NCI-H1436 treated with DMSO at 0.1 percent for 48 hours (cell line): ENCODE measurements at places on chromosomes 2 and 18.

DNA sequence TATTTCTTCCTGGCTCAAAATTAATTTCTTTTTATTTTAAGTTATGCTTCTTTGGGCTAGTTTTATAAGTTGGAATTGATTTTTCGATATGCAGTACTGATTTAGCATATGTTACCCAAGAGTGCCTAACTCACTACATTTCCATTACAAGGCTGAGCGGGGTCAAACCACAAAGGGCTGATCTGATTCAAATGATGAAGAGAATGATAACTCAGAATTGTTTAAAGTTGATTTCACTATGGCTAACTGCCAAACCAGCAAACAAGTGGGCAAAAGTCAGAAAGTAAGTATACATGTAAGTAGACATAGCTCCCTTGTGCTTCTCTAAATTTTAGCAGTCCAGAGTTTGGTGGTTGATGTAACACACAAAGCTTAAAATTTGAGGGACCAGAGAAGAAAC is 35.6 kb downstream of the RAD51AP2 start:
- no peak for DNase-seq

DNA sequence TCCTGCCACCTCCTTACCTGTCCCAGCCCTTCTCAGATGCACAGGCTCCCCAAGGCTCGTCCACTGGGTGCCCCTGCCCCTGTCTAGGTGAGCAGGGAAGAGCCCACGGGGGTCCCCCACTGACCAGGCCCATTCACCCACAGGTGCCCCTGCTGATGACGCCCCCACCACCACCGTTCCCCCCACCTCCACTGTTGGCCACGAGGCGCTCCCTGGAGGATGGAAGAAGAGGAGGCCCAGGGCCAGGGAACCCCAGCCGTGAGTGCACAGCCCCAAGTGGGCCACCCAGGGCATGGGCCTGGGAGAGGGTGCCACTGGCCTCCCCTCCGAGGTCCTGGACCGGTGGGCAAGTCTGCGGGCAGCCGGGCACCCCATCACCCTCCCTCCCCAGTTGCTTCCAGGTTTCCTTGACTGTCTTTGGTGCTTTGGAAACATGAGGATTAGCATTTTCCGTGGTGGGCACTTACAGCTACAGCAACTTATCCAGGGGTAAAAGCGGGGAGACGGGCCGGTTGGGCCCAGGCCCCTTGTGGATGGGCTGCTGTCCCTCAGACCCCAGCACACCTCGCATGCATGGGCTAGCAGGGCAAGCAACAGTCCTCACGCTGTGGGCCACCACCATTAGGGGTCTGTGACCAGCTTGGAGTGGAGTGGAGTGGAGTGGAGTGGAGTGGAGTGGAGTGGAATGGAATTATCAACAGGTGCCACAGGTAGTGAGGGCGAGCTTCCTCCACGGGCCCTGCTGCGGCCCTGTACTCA is 13.2 kb upstream of the KLHL30 start:
- DNase-seq = no peak

DNA sequence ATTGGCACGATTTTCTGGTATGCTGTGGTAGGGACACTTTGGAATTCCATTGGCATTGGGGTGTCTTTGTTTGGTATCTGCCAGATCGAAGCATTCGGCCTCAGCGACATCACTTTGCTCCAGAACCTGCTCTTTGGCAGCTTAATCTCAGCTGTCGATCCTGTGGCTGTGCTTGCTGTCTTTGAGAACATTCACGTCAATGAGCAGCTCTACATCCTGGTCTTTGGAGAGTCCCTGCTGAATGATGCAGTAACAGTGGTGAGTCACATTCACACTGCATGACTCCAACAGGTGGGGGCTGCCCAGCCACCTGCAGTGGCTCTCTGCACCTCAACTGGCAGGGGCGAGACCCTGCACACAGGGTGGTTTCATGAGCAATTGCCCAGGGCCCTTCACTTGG is 38.4 kb downstream of the SLC9A2 start:
- DNase-seq = no peak

- DNase-seq = no peak
These were observed 14.5 kb upstream of the SIX3 start for GRCh38 chr2:44926957-44927356.

- no peak for DNase-seq
These were observed 188.1 kb upstream of the FANCL start for GRCh38 chr2:58429014-58429875.

DNA sequence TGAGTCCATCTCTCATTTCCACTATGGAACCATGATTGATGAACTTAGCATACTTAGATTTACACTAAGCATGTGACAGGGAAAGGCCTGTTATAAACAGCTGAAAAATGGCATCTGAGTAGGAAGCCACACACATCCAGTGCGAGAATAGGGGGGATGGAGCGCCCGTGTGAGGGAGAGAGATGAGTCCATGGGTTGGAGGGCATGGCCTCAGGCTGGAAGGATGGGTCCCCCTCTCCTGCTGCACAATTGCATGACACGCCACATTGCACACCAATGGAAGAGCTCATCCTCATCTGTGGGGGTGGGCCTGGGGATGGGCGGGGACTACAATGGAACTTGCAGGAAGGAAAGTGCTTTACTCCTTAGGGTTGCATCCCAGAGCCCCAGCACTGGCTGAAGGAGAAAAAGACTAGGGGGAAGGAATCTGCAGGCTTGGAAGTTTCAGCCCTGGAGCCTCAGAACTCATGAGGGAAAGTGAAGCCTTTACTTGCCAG is 46.4 kb upstream of the CXCR4 start:
- no peak for DNase-seq

DNA sequence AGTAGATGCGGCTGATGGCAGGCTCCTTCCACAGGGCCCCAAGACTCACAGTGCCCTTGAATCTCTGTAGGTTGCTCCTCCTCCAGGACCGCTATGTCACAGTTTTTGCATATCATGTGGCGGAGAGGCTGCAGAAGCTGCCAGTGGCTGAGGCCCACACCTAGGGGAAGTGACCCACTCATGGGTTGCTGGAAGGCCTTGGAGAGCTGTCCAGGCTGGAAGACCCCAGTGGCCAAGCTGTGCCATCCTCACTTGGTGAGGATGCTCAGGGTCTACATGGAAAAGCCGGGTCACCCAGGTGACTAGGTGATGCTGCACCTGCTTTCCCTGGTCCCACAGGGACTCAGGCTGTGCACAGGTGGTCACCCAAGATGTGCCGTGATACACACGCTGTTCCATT is 90.6 kb downstream of the SEPTIN10 start:
- no peak for DNase-seq

GRCh38 chr2:128016620-128017019 is 11.2 kb downstream of the SAP130 start:
- no peak for DNase-seq

- no peak for DNase-seq
These were observed 184.5 kb downstream of the BCL2 start for GRCh38 chr18:63135101-63135500.

- peak; percentile 13 for DNase-seq
These were observed 8.4 kb upstream of the CABYR start for GRCh38 chr18:24130494-24130893.

DNA sequence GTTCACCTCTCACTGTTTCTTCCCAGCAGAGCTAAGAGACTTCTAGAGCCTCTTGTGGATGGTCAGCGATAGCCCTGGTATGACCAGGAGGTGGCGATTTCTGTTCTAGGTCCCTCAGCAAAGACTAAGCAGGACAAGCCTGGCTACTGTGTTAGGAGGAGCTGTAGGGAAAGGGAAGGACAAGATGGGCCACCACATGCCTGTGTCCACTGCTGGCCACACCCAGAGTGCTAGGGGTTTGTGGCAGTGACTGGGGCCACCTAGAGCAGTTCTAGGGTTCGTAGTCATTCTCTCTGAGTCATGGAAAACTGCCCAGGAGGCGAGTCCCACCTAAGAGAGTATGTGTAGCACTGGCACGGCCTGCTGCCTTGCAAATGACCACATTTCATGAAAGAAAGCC is 179.4 kb downstream of the ALPK2 start:
- DNase-seq = no peak

- no peak for DNase-seq
These were observed 58.1 kb downstream of the SERTAD2 start for GRCh38 chr2:64595397-64596176.

GRCh38 chr2:58019229-58019628 is 27.4 kb upstream of the VRK2 start:
- no peak for DNase-seq

DNA sequence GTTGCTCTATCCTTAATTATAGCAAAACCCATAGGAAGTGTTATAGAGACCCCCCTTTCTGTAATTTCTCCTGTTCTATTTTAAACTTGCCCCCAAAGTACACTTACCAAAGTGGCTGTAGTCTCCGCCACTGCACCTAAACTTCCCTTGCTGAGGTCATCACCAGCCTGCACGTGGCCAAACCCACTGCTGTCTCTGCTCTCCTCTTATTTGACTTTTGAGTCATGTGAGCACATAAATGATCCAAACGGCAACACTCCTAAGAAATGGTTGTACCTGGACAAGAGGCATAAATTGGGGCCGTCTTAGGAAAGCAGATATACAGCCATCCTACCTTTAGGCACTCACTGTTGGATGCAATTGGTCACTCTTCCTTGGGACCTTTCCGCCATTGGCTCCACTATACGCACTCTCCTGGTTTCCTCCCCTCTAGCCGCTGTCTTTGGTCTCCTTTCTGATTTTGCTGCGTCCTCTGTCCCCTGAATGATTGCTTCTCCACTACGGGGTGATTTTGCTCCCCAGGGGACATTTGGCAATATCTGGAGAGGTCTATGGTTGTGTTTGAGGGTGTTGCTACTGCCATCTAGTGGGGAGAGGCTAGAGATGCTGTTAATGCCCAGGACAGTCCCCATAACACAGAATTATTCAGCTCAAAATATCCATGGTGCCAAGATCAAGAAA is 19.2 kb upstream of the IL36G start:
- DNase-seq = no peak

DNA sequence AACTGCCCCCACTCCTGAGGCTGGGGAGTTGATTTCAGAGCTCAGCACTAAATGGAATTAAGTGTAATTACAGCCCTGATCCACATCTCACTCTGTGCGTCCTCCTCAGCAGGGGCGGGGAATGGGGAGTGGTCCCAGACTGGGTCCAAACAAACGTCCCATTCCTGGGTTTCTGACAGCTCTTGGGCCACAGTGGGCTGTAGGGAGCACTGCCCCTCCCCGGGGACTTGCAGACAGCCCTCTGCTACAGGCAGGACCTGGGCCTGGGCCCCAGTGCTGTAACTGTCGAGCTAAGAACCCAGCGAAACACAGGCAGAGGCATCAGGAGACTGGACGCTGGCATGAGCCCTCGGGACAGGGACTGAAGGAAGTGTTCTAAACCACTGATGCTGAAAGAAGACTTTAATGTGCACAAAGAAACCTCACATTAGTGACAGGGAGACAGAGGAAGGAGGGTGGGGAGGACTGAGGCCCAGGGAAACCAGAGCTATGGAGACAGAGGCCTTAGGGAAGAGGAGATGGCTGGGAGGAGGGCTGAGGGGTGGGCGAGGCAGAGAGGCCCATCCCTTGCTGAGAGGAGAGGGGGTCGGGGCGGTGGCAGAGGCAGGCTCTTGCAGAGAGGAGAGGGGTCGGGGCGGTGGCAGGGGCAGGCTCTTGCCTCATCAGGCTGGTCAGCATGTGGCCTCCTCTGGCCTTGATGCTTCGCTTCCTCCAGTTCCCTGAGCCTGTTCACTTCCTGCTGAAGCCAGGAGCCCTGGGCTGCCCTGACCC is 5.8 kb upstream of the SEMA4C start:
- DNase-seq = no peak

DNA sequence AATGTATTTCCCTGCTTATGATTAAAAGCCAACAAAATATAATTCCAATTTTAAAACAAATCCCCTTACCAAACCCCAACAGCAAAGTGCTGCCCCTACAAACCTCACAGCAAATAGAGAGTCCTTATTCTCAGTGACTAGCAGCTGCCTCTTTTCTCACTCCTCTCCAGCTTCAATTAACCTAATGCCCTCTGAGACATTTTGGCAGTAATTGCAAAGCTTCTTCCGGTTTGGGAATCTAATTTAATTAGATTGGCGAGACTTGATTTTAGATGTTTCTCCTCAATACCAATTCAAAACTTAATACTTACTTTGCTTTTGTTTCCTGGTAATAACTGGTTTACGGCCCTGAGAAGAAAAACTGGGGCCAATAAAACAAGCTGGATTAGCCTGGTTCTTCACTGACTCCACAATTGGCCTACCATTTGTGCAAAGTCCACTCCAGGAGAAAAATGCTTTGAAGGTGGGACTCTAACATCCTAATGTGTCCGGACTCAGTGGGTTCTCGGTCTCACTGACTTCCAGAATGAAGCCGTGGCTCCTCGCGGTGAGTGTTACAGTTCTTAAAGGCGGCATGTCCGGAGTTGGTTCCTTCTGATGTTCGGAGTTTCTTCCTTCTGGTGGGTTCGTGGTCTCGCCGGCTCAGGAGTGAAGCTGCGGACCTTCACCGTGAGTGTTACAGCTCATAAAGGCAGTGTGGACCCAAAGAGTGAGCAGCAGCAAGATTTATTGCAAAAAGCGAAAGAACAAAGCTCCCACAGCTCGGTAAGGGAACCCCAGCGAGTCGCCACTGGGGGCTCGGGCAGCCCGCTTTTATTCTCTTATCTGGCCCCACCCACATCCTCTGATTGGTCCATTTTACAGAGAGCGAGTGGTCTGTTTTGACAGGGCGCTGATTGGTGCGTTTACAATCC is 52.8 kb downstream of the SLC35F5 start:
- no peak for DNase-seq

DNA sequence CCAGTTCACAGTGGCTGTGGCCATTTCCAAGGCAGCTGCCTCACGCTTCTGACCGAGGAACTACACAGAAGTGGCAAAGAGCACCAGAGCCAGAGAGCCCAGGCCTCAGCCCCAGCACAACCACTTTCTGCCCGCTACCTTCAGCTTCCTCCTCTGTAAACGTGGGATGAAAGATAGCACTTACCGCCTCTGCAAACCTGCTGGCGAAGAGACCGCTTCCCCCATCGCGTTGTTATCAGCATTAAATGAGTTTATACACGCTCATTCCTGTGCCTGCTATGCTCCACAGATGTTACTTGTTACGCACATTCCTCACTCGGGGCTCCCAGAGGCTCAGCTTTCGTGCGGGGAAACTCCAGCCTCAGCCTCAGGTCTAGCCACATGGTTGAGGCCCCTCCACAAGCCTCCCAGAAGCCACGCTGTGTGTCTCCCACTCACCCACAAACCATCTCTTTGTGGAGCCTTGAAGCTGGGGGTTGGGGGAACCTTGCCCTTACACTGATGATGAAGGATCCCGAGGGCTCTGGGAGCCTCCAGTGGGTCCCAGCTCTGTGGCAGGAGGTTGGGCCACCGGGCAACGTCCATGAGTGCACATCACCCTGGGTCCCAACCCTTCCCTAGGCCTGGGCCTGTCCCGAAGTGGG is 63.3 kb upstream of the SMAD7 start:
- DNase-seq = no peak

- no peak for DNase-seq
These were observed 57.4 kb downstream of the KIDINS220 start for GRCh38 chr2:8779795-8780671.
